Ecto neural progenitor cell (in vitro differentiated cells): ENCODE measurements at places on chromosomes 6 and 20.

DNA sequence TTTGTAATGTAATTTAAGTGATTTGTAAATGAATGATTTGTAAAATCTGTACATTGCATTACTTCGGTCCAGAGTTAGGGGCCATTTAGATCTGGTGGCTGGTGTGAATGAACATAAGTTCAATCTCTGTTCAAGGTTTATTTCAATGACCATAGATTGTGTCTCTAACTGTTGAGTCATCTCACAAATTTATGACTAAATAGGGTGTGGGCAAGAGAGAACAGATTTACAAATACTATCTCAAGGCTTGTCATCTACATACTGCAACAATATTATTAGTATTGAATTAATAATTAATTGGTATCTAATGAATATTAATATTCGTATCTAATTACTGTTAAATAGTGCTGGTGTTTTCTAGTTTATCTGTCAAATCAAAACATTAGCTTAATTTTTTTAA, 115.3 kb upstream of the EDN1 start:
- DNase-seq: no peak

DNA sequence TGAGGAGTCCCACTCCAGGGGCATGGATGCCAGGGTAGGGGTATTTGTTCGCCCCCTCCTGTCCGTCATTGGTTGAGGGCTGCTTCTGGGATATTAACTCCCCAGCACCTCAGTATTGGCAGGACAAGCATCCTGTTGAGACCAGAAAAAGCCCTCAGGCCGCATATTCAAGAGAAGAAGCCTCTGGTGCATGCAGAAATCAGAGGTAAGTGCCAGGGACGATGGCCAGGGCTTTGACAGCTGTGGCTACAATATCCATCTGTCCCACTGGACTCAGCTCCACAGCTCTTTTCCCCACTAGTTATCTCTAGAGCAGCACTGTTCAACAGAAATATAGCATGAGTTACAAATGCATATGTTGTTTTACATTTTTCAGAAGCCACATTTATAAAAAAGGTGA, 651.3 kb downstream of the KIF16B start:
- DNase-seq: no peak

DNA sequence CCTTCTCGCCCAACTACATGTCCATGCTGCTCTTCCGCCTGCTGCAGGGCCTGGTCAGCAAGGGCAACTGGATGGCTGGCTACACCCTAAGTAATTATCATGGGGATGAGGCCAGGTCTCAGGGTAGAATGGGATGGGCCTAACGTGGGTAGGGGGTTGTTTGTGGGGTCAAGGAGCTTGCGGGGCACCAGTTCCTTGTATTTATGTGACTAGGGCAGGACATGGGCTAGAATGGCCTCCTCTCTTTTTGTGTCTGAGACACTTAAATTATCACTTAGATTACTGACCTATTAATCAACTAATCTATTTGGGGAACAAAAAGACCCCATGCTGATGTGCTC, 10.7 kb downstream of the SLC22A1 start:
- DNase-seq: no peak

DNA sequence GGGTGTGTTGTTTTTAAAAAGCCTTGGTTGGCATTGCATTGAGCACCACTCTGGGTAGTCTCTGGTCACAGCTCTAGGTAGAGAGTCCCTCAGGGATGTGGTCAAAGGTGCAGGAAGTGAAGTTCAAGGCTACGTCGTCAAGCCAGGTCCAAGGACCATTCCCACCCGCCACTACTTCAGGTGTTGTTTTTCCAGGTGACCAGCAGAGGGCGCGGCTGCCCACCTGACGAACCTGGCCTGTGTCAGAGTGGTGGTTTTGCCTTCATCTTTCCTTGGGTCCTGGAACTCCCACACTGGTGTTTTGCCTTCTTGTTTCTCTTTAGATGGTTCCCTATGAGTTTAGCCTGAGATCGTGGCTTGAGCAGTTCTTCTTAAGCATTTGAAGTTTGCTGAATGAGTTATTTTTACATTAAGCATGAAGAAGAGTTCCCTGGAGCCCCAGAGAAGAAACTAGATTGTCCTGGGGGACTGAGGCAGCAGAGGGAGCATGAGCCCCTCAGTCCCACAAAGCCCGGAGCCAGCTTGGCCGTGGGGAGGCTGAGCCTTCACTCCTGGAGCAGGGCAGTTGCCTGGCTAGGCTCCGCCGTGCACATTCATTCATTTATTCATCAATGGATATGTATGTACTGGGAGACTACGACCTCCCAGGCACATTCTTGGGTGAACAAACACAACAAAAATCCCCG, 5.6 kb upstream of the PHACTR3 start:
- DNase-seq: peak; percentile 56

DNA sequence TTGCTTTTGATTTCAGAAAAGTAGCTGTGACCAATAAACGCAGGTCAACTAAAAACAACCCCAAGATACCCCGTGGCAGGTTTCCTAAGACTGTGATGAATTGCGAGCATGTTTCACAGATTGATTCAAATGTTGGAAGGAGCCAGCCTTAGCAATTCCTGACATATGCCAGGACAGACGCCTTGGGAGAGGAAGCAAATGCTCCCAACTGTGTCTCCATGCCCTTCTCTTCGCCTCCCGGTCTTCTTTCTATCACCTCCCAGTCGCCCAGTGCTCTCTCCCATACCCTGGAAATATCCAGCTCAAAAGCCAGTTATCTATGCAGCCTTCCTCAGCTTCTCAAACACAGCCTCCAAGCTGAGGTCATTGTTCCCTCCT, 32.0 kb downstream of the KIAA0319 start:
- no peak for DNase-seq

DNA sequence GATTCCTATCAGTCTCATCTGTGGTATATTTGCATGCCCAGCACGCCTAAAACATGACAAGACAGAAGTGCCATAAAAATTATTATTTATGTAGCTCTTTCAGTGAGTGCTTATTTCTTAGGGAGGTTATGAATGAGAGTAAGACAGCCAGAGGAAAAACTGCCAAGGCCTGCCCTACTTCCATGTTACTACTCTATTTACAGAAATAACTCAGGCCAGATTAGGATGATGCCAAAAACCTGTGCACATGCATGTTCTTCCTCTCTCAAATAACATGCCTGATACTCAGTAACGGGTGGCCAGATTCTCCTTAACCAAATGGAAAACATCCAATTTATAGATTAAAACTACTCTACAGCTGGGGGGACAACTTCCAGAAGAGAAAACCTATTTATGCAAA, 45.7 kb downstream of the ILRUN start:
- no peak for DNase-seq

GRCh38 chr6:104623052-104623690, 236.5 kb downstream of the HACE1 start:
- DNase-seq: no peak

GRCh38 chr6:8274226-8274625, 161.1 kb downstream of the SLC35B3 start:
- DNase-seq: no peak

DNA sequence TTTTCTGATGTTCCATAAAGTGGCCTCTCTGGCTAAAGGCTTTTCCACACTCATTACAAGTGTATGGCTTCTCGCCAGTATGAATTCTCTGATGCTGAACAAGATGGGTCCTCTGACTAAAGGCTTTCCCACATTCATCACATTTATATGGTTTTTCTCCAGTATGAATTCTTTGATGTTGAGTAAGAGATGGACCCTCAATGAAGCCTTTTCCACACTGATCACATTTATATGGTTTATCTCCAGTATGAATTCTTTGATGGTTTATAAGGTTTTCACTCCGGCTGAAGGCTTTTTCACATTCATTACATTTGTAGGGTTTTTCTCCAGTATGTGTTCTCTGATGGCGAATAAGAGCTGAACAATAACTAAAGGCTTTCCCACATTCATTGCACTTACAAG, 20.4 kb downstream of the ZNF184 start:
- no peak for DNase-seq

DNA sequence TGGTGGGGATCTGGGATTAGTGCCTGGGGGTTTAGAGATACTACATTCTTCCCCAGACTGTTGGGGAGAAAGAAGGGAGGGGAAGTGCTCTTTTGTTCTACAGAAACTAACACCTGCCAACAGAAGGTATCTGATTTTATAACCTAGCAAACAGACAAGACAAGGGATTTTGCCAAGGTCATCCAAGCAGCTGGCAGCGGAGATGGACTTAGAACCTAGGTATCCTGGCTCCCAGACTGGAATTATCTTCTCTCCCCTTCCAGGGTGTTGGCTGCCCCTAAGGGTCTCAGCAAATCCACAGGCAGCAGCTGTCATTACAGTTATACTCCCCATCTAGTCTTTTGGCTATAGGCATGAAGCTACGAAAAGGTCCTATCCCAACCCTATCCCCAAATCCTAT, 8.4 kb downstream of the SDC4 start:
- DNase-seq: no peak

- DNase-seq: no peak
Measured at GRCh38 chr6:2531426-2532215, 219.1 kb downstream of the MYLK4 start.

- DNase-seq: no peak
Measured at GRCh38 chr6:35635601-35636597, 52.8 kb downstream of the FKBP5 start.

DNA sequence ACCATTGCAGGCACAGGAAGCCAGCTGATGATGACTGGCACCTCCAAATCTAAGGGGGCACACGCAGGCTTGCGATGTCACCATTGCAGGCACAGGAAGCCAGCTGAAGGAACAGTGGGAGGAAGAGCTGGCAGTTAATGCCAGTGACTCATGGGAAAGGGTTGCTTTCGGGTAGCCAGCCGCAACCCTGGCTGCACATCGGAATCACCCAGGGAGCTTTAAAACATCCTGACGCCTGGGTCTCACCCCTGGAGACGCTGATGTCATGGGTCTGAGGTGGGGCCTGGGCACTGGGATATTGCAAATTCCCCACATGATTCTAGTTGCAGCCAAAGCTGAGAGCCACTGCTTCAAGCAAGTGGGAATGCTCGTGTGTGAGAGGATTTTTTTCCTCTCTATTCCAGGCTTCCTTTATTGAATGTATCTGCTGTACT, 16.1 kb upstream of the CCN6 start:
- no peak for DNase-seq

- no peak for DNase-seq
Measured at GRCh38 chr6:164401871-164402270, 907.5 kb downstream of the C6orf118 start.

DNA sequence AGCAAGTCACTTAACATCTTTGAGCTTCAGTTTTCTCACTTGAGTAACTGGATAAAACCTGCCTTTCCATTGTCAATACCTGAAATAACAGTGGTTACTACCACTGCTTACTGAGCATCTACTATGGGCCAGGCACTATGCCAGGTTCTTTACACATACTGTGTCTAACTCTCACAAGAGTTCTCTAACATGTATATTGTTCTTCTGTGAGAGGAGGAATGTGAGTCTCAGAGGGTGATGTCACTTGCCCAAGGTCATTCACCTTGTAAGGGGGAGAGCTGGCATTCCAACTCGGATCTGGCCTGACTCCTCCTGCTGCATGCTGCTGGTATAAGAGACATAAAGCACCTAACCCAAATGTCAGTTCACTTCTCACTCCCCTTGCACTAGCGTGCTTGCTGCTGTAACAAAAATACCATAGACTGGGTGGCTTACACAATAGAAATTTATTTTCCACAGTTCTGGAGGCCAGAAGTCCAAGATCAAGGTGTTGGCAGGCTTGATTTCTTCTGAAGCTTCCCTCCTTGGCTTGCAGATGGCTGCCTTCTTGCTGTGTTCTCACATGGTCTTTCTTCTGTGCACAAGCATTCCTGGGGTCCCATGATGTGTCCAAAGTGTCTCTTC, 21.9 kb upstream of the SGK2 start:
- no peak for DNase-seq

DNA sequence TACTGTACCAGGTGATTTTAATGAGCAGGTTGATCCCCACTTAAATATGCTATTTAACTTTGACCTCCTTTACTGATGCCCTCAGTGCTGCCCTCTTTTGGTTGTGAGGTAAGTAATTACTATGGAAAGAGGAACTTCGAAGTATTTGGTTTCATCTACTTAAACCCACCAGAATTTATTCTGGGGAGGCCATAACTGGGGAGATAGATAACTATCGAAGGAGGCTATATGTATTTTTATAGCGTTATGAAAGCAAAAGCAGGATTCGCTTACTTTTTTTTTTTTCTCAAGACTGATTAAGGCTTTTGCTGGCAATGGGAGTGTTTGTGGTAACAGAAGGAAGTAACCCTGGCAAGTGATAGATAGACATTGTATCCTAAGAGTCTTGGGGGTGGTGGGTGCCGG, 168.9 kb upstream of the CENPW start:
- DNase-seq: no peak

GRCh38 chr6:115363379-115363778, 697.3 kb downstream of the FRK start:
- no peak for DNase-seq

DNA sequence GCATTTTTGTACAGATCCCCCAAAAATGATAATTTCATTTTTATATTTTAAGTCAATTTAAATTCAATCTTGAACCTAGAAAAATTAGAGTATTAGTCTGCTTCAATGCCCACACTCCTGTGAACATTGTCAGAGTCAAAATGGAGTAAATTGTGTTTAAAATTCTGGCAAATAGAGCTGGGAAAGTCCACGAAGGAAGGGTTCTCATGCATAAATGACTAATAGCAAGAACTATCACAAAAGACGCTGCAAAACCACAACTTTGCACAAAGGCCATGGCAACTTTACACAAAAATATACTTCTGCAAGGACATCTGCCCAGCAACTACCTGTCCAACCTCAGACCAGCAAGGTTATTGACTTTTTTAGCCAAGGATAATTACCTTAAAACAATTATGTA, 203.2 kb upstream of the SMLR1 start:
- no peak for DNase-seq

GRCh38 chr6:68040780-68041179, 594.3 kb upstream of the ADGRB3 start:
- no peak for DNase-seq

- no peak for DNase-seq
Measured at GRCh38 chr6:53611889-53612288, 53.7 kb downstream of the KLHL31 start.

- DNase-seq: no peak
Measured at GRCh38 chr20:46148313-46149208, 30.4 kb downstream of the CD40 start.

DNA sequence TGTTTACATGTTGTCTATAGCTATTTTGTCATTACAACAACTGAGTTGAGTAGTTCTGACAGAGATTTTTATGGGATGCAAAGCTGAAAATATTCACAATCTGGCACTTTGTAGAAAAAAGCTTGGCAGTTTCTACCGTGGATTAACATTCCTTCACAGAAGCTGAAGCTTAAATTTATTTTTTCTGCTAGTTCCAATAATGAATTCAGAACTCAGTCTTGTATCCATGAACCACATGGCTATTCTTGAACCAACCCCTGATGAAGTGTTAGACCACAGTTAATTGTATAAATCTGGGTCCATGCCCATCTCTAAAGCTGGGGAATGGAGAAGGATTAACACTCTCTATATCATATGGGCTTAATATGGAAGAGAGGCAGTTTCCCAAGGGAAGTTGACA, 743.8 kb upstream of the FLRT3 start:
- DNase-seq: no peak

DNA sequence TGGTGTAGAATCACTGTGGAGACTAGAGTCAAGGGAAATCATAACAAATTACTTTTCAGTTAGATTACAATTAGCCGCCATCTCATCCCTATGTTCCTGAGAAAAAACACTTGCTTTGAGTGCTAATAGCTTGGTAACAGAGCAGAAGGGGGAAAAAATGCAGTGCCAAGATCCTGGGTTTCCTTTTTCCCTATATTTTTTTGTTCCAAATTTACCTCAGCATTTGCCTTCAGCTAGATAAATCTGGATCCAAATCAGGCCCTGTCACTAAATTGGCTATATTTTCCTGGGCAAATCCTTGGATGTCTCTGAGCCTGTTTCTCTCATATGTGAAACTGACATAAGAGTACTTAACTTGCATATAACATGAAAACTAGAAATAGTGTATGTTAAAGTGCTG, 86.0 kb downstream of the TENT5A start:
- no peak for DNase-seq
